ENCODE measurements at places on chromosomes 6 and 20. TPM values are rescaled to one million over a fixed set of nuclear protein-coding genes. Genes with fewer than 3 reads are reported as not detected.
A peak's percentile ranks its signal among the peaks of the same experiment; 100 is the strongest.

DNA sequence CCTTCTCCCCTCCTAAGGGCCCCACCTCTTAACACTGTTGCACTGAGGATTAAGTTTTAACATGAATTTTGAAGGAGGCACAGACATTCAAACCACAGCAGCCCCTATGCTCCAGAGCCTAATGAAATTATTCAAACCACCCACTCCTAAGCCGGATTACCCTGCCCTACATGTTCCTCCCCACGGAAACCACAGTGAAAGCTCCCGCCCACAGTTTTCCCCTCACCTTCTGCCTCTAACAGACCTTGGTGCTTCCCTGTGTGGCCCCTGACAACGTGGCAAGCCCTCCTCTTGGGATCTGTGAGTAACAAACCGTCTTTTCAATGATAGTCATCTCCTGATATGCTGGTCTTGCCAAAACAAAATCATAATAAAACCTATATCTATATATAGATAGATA, 74.8 kb downstream of the RIN2 start:
- DNase-seq: no peak

DNA sequence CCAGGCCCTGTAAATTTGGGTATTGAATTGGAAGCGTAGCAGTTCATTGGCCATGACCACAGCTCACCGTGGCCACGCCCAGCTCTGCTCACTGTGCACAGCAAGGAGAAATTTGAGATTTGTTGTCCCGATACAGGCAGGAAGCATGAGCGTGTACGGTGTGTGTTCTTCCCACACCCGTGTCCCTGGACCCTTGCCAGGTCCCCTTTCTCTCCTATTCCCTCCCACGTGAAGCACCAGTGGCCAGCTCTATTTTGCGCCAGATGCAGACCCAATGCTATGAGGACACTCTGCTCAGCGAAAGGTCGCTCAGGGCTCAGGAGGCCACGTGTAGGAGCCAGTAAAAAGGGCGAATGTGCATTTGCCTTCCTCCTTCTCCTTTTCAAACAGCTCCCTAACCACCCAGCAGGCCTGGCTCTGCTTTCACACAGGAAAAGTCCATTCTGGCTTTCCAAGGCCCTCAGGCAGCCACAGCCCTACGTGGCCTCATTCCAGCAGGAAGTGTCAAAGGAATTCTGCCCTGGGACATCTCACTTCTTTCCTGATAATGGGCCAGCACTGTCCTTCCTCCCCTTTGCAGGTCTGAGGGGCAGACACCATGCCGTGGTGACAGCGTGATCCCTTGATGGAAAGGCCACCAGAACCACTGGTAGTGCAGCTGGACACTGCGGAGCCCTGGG, 499.2 kb upstream of the CDH4 start:
- DNase-seq: no peak

GRCh38 chr6:124022641-124023040, 219.0 kb downstream of the NKAIN2 start:
- DNase-seq: no peak

DNA sequence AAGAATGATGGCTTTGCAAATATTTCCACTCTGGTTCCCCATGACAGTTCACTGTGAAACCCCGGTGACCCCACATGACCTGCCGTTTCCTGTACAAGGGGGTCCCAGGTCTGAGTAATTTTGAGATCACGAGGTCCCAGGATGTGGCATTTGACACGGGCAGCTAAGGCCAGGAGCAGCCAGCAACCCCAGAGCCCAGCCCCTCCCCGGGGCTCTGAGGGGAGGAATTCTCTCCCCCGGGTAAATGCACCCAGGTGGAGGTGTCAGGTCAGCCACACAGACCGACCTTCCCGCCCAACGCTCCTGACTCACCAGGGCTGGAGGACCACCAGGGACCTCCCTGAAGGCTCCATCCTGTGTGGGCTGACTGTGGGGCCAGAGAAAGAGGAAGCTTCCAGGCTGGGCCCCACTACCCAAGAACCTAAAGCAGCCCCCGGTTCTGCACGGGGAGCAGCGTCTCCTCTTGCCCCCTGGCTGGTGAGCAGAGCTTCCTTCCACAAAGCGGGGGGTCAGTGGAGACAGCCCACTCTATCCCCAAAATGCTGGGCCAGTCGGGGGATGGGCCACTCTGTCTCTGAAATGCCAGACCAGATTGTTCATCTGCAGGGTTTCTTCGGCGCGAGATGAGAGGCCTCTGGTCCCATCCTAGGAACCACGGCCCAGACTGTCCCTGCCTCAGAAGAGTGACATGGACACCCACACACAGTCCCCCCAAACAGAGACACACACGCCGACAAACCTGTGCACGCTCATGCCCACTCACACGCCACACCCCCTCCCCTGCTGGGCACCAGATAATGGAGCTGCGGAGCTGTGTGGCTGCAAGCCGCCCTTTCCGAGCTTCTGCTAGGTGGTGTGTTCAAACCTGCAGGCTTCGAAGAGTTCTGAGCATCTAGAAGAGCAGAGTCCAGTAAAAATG, 23.4 kb upstream of the SLCO4A1 start:
- DNase-seq: peak; percentile 73

DNA sequence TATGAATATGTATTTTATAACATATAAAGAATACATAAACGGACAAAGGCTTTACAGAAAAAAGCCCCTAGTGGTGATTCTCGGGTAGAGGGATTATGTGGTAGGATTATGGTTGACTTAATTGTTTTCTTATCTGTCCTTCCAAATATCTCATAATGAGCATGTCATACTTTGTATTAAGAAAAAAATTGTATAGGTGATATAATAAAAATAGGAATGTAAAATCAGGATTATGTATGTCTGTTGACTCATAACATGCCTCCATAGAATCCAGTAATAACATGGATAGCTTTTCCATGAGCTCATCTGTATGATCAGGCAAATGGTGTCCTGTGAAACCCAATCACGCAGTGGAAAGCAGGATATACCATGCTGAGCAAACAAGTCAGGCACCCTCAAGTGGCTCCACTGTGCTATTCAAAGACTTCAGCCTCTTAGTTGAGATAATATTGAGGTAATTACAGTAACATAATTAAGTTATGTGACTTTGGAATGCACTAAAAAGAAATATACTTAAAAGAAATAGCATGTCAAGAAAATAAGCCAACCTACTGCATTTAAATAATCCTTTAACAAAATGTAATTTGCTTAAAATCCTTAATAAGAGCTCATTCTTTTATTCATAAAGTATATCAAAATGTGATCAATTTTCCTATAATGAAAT, 39.6 kb upstream of the PRELID3B start:
- no peak for DNase-seq

- no peak for DNase-seq
Measured at GRCh38 chr6:33490198-33490597, 35.8 kb downstream of the ZBTB9 start.

GRCh38 chr6:16104624-16105433, 24.1 kb upstream of the MYLIP start:
- no peak for DNase-seq

DNA sequence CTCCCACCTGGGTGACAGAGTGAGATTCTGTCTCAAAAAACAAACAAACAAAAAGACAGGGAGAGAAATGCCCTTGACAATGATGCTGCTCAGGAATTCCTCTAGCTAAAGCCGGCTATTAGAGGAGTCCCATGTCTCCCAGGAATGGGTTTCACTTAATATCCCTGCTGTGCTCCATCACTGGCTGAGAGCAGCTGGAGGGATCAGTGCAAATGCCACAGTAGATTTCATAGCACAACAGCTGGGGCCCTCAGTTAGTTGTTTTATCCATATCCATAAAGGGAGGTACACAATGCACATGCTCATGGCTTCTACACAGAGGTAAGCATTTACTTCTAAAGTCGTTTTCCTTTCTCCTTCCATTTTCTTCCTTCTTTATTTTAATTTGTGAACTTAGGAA, 742.0 kb upstream of the POU3F2 start:
- DNase-seq: no peak

- peak; percentile 78 for DNase-seq
Measured at GRCh38 chr20:354298-354977, 7.5 kb downstream of the NRSN2 start.

- no peak for DNase-seq
Measured at GRCh38 chr20:39278230-39278788, 316.2 kb downstream of the DHX35 start.

DNA sequence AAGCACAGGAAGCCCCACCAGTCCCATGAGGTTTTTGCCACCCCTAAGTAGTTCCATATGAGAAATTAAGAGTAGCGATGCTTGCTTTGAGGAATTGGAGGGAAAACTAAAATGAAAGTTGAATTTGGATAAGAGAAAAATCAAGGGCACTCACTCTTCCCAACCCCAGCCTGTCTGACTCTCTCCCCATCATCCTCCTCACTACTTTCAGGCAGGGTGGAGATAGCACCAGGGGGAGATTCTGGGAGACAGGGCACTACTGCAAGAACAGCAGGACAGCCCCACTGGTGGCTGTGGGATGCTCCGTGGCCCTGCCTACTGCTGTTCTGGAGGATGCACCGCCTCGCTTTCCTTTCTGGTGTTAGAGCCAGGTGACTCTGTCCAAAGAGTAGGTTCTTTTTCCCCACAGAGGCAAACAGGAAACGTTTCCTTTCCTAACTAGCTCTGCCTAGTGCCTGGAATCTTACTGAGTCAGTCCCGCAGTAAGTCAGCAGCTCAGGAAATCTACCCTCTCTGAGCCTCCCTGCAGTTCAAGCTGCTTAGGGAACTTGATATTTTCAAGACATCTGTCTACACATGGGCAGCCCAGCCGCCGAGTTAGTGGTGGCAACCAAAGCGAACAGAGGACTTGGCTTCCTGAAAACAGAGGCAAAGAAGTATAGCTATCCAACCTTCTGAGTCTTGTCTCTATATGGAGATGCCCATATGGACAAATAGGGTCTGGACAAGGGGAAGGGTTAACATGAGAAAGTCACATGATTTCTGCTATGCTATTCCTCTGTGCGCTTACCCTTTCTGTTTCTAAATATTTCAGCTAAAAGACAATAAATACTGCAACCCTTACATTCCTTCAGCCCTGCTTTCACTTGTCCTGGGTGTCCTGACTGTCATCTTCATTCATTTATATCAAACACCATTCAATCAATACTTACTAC, 11.4 kb downstream of the HLA-E start:
- DNase-seq: no peak

DNA sequence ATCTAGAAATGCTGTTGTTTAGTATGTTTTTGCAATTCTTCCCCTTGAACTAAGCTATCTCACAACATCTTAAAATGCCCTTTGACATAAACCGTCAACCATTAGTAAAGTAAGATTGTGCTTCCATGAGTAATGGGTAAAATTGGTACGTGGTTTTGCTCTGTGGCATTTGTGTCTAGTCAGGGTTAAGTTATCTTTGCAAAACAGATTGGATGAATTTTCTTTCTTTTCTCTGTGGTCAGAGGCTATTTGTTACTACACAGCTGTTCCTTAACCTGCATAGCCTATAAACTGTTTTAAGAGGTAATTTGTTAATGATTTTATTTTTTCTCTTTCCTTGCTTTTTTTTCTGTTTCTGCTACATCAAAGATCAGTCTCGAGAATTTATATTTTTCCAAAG, 75.4 kb downstream of the RPP40 start:
- DNase-seq: no peak

- DNase-seq: peak; percentile 71
Measured at GRCh38 chr20:37564388-37565133, 36.9 kb upstream of the BLCAP start.

GRCh38 chr6:124854338-124854922, 107.8 kb upstream of the RNF217 start:
- DNase-seq: no peak

DNA sequence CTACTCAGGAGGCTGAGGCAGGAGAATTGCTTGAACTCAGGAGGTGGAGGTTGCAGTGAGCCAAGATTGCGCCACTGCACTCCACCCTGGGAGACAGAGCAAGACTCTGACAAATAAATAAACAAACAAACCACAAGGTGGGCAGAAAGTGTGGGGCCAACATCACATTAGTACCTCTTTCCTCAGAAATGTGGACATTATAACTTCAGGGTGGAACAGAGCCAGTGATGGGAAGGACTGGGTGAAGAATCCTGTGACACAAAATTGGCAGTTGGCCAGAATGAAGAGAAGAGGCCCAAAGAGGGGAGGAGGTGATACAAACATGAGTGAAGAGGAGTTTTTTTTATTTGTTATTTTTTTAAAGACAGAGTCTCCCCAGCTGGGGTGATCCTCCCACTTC, 50.6 kb downstream of the NUP153 start:
- DNase-seq: no peak

GRCh38 chr20:31559704-31560093, 45.4 kb upstream of the ID1 start:
- no peak for DNase-seq

DNA sequence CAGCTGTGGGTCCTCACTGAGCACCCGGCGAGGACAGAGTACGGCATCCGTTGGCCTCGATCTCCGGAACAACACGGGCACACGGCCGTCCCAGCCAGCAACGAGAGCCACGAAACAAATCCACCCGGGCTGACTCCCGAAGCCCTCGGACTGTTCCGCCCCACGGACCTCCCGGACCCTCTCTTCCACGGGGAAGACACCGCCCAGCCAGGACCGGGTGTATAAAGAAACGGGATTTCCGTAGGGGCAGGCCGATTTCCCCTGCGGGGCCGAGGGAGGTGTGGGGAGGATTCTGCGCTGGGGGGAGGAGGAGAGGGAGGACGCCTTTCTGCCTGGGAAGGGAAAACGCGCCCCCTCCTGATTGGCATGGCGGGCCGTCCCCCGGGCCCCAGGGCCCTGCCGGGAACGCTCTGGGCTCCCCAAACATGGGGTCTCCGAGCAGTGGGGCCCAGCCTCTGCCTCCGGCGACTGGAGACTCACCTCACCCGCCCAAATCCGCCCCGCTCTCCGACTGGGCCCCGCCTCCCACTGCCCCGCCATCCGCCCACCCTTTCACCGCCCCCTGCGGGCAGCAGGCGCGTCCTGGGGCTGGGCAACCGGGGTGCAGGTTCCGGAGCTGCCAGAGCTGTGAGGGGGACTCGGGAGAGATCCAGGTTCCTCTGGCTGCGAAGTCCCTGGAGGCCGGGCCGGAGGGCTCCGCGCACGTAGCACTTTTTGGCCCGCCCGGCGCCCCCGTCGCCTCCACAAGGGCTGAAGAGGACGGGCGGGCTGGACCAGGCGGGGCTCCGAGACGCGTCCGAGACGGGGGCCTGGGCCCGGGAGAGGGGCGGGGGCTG, 679 bp upstream of the PPDPF start:
- peak; percentile 85 for DNase-seq

DNA sequence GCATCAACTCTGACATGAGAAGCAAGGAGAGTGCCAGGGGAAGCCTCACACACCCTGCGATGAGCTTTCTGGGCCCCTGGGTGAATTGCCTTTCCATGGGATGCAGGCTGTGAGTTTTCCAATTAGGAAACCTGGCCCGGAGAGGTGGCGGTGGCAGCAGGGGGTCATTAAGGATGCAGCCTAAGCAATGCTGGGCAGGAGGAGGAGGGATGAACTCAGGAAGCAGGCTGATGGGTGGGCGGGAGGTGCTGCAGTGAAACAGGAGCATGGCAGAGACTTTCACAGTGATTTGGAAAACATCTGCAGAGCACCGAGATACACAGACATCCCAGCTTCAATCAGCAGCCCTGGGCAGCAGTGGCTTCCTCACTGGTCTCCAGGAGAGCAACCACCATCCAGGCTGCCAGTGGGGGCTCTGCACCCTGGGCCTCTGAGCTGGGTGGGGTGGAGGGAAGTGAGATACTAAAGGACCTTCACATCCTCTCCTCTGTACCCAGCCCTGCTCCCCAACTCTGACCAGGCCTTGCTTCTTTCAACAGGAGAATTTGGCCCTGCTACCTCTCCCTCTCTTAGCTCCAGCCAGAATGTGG, 44.9 kb downstream of the LRFN2 start:
- DNase-seq: no peak

GRCh38 chr6:53428886-53429285, 80.1 kb upstream of the ELOVL5 start:
- no peak for DNase-seq

The C20orf204 gene
- total RNA-seq: 9.7 TPM

The COL21A1 gene
- total RNA-seq: not detected

The HCK gene
- 0.61 TPM for total RNA-seq

The EPPIN gene
- total RNA-seq: not detected

The TINAG gene
- not detected for total RNA-seq

The SIRPB2 gene
- not detected for total RNA-seq

All from activated naive CD8-positive, alpha-beta T cell treated with anti-CD3 and anti-CD28 coated beads, Interleukin-2, amount 10 ng/mL, durations not matched to agents 7 days and 5 days (primary cell).